ENCODE measurements at places on chromosomes 13 and 19.
A peak's percentile ranks its signal among the peaks of the same experiment; 100 is the strongest.

DNA sequence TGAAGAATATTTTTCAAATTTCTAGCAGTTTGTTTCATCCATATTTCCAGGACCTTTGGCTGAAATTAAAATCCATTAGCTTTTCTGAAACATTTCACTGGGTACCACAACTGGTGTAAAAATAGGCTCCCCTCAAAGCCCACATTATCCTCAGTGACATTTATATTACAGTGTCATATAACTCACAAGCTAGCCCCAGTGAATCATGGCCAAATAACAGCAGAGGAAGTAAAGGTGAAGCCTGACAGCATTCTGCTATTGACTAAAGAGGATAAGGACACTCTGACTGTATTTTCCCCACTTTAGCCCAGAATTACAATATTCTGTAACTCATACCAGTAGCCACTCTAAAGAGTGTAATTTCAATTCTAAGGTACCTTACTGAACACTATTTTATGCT lies 21.9 kb downstream of the KCTD12 start:
- DNase-seq, result no peak

- no peak for DNase-seq
Measured at GRCh38 chr13:51997186-51997585, 14.1 kb downstream of the ATP7B start.

- no peak for DNase-seq
Measured at GRCh38 chr19:11423164-11423790, 4.2 kb upstream of the RGL3 start.

DNA sequence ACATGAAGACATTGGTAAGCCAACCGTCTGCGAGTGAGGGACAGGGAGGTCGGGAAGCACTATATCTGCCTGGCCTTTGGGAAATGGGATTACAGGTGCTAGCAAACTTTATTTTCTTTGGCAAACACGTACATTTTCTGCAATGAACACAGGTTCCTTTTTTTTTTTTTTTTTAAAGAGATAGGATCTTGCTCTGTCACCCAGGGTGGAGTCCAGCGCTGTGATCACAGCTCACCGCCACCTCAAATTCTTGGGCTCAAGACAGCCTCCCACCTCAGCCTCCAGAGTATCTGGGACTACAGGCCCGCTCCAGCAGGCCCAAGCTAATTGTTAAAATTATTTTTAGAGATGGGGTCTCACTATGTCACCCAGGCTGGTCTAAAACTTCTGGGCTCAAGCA lies 24.2 kb downstream of the ELAVL1 start:
- no peak for DNase-seq

- DNase-seq, result no peak
Measured at GRCh38 chr19:35629332-35629633, 447 bp downstream of the RBM42 start.

DNA sequence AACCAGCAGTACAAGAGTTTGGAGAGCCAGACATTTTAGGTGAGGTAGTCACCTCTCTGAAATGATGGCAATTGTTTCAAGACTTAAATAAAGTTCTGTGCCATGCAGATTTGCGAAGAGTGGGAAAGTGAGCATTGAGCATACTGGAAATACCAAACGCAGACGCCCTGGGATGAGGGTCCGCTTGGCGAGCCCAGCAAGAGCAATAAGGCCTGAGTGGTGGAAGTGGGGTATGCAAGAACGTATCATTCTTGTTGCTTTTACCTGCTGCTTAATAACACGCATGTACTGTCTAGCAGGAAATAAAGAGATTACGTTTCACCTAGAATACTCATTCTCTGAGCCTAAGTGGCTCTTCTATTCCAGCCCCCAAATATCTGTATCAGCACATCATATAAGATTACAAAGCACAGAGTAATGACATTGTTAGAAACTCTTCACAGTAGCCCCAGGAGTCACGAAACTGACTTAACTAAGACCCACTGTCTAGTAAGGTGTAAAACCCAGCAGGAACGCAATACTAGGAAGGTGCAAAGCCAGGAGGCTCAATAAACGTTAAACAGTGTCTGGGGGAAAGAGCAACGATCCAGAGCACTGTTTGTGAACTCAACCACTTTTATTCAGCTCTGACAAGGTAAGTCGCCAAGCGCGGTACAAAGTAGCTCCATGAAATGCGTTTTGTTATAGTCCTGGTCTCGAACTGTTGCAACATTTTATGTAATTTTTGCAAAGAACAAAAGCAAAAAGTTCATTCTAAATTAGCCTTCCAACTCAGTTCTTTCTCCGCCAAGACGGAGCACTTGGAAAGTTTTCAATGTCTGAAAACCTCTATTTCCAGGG lies 1.2 kb downstream of the RCBTB2 start:
- DNase-seq, result no peak

DNA sequence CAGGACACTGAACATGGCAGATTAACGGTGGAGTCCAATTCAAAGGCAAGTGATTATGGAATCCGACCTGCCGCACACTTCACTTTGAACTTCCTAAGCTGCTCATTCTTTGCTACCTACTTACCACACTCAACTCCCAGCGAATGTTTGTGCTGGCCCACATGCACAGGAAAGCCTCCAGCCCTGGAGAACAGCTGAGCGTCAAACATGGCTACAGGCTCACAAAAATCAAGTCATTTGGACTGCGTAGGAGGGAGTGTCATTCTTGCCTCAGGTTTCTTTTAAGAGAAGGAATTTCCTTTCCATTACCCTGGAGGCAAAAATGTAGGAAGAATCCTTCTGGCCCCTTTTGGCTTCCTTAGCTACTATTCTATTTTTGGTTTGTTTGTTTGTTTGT lies 41.3 kb upstream of the IPO5 start:
- no peak for DNase-seq

- DNase-seq, result no peak
Measured at GRCh38 chr13:39422845-39423565, 180.0 kb downstream of the LHFPL6 start.

- no peak for DNase-seq
Measured at GRCh38 chr13:97241761-97242160, 19.6 kb downstream of the MBNL2 start.

DNA sequence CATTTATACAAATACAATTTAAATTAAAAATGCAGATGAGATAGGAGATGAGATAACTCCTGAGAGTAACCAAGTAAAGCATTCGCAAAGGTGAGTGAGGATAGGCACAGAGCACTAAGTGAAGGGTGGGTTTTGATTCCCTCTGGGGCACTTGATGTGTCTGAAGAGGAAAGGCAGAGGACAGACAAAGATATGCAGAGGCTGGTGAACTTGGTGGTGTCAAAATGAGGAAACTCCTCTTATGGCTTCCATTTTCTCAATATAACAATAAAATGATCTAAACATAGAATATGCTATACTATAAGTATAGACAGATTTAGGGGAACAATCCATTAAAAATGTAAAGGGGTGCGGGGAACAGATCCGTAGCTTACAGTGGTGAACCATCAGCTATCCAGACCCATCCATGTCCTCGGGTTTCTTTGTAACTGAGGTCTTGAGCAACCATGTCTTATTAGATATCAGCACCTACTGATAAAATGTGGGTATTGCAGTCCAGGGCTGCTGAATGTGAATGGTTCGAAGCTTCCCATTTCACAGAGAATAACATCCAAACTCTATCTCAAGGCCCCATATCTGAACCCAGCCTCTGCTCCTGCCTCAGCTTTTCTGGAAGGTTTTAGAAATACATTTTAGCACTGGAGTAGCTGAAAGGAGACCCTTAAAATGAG lies 73.9 kb upstream of the SLC10A2 start:
- DNase-seq, result no peak

DNA sequence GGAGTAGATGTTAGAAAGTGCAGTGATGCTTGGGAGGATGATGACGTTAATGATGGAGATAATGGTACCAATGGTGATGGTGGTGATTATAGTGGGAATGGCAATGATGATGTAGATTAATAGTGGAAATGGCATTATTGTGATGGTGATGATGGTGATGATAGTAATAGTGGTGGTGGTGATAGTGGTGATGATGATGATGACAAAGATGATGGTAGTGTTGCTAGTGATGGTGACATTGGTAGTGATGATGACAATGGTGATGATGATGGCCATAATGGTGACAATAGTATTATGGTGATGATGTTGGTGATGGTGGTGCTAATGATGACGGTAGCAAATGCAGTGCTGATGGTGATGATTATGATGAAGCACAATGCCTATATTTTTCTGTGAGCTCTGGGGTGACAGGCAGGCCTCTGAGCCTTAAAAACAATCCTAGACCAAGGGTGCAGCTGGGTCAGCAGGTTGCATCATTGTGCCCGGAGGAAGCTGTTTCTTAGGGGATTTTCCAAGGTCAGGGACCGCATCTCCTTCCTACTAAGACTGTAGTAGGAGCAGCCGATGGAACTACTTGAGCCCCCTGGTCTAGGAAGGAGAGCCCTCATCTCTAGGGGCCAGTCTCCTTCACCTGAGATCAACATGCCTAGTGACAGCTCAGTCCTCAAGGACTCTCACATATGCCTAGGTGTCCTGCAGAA lies 7.8 kb downstream of the CEACAM18 start:
- no peak for DNase-seq

GRCh38 chr13:114115191-114115671 lies 17.2 kb downstream of the RASA3 start:
- DNase-seq, result no peak

GRCh38 chr13:79349011-79349410 lies 57.0 kb downstream of the RBM26 start:
- no peak for DNase-seq

- DNase-seq, result no peak
Measured at GRCh38 chr13:23069566-23069965, 111.2 kb upstream of the SGCG start.

DNA sequence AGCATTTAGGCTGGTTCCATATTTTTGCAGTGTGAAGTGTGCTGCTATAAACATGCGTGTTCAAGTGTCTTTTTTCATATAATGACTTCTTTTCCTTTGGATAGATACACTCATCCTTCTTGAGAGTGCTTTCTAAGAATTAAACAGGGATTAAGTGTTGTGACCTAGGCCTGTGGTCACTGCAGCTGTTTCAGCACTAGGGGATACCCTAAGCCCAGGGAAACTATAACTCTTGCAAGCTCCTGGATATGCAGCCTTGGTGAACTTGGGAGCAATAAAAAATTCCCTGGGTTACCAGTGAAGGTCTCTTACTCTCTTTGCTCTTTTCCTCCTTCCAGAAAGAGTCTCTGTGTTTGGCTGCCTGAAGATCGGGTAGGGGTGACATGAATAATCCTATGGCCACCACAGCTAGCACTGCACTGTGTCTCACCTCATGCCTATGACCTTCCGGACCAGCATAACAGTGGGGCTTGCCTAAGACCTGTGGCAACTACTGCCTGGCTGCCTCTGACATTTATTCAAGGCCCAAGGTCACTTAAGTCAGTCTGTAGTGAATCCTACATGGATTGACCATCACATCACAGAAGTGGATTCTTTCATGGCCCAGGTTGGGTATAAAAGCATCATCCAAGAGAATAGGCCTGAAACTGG lies 799.7 kb downstream of the DACH1 start:
- no peak for DNase-seq

GRCh38 chr19:14542711-14543328 lies 13.4 kb downstream of the TECR start:
- no peak for DNase-seq

- no peak for DNase-seq
Measured at GRCh38 chr19:41702171-41702651, 6.2 kb upstream of the CEACAM5 start.

DNA sequence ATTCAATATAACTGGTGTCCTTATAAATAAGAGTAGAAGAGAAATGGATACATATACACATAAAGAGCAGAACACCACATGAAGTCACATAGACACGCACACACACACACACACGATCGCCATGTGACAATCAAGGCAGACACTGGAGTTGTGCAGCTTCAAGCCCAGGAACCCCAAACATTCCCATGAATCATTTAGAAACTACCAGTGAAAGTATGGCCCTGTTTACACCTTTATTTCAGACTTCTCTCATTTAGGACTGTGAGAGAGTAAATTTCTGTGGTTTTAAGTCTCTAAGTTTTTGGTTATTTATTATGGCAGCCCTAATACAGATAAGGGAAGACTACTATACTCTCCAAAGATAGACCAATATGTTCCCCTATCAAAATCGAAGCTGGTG lies 20.4 kb upstream of the TNFSF13B start:
- DNase-seq, result no peak

DNA sequence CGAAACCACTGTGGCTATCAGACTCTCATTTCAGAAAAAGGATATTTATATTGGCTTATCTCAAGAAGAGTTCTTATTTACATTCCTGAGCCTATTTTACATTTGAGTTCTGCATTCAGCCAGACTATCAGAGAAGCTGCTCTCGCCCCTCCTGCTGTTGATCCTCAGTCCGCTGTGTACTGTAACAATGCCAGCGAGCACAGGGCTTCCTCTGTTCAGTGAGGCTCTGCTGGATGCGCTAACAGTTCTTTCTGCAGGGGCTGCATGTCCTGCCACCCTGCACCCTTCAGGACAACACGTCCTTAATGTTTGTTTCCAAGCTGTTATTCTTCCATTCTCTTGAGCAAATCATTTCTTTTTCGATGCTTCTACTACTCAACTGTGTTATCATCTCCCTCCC lies 463.7 kb upstream of the SGCG start:
- no peak for DNase-seq

- no peak for DNase-seq
Measured at GRCh38 chr13:37640499-37640898, 41.9 kb upstream of the POSTN start.

DNA sequence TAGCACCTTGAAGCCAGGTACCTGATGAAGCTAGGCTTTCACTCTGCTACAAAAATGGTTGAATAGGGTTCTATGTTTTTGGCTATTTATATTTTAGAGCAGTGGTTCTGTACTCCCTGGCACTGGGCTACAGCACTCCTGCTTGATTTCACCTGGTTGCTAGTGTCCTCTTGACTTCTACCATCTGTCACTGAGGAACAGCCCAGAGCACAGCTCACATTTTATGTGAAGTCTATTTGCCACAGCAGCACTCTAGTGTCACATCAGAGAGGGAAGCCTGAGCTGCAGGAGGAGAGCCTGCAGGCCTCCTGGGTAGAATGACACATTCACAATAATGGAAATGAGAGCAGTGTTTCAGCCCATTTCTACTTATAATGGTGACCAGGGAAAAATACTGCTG lies 184.2 kb downstream of the ZNF486 start:
- DNase-seq, result no peak

DNA sequence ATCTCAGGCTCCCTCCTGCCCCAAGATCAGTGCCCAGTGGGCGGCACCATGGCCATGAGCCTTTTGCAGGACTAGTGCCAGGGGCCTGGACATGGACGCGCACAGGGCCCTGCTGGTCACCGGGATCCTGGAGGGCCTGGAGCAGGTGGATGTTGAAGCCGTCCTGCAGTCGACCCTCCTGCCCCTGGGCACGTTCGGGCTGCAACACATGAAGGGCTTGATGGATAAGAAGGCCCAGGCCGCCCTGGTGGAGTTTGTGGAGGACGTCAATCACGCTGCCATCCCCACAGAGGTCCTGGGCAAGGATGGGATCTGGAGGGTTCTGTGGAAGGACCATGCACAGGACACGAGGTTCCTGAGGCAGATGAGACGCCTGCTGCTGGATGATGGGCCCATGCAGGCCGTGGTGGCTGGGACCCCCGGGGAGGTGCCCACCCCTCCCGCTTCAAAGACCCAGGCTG lies 38.0 kb upstream of the PNMA8B start:
- peak; percentile 65 for DNase-seq

Data from lower leg skin (tissue), 4 donors.